Ovary (tissue), 10 donors: ENCODE measurements at places on chromosomes 5 and 9. TPM values are rescaled to one million over a fixed set of nuclear protein-coding genes. Genes with fewer than 3 reads are reported as not detected.
A peak's percentile ranks its signal among the peaks of the same experiment; 100 is the strongest.

Gene RNF183
- total RNA-seq = 0.38 TPM

Gene GPR151
- total RNA-seq = not detected

DNA sequence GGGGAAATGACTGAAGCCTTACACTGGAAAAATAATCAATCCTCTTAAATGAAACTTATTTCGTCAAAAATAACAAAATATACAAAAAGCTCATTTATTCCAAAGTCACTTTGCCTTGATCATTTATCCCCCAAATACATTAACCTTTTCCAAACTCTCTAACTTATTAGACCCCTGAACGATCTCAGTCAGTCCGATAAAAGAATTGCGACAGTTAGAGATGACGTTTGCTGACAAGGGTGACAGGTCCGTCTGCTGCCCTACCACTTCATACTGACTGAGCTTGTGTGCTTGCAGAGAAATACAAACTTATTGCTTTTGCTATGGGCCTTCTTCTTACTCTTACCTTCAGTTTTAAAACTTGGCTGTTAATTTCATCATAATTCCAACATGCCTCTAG lies 169.7 kb downstream of the ZDHHC21 start:
- DNase-seq = no peak
- no peaks in the 10 kb centered on the region for H3K27me3 ChIP-seq
- H3K4me3 ChIP-seq = no peak overlapping the region
- no peak overlapping the region for H3K27ac ChIP-seq
- H3K4me1 ChIP-seq = no peaks in the 10 kb centered on the region
- H3K36me3 ChIP-seq = no peaks in the 10 kb centered on the region

Gene CFAP77
- total RNA-seq = not detected

DNA sequence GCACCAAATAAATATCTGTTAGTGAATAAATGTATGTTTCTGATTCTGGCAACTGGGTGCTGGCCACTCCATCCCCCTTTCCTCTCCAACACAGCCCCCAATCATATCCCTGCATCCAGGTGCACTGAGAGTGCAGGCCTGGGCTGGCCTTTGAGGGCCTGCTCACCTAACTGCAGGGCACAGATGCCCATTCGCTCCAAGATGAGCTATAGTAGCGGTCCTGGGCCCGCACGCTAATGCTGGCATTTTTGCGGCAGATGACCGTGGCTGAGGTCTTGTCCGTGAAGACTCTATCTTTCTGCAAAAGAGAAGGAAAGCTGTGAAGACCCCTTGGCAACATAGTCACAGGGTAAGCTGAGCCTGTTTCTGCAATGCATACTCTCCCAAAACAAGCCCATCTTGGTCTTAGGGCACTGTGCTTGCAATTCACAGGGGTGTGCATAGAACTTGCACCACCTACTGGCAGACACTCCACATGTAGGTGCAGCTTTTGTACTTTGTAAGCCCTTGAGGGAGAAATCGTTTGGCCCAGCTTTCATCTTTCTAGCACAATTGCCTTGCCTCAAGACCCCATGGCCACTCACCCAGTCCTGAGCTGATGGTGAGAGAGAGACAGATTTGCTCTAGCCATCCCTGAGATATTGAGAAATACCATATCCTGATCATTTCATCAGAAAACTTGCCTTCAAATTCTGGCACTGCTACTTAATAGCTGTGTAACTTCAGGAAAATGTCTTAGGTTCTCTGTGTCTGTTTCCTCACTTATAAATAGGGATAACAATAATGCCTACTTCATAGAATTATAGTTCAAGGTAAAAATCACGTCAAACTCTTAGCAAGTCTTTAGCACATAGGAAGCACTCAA lies 13.5 kb downstream of the IL12B start:
- no peak overlapping the region for H3K27ac ChIP-seq
- no peaks in the 10 kb centered on the region for H3K36me3 ChIP-seq
- H3K4me3 ChIP-seq = no peak overlapping the region
- H3K4me1 ChIP-seq = no peaks in the 10 kb centered on the region
- H3K27me3 ChIP-seq = no peaks in the 10 kb centered on the region

- DNase-seq = no peak
- no peak overlapping the region for H3K4me3 ChIP-seq
- peaks cover 15% of the 10 kb centered on the region for H3K4me1 ChIP-seq
- no peak overlapping the region for H3K27ac ChIP-seq
Measured at GRCh38 chr9:91033797-91034196, 232.2 kb downstream of the SYK start.

DNA sequence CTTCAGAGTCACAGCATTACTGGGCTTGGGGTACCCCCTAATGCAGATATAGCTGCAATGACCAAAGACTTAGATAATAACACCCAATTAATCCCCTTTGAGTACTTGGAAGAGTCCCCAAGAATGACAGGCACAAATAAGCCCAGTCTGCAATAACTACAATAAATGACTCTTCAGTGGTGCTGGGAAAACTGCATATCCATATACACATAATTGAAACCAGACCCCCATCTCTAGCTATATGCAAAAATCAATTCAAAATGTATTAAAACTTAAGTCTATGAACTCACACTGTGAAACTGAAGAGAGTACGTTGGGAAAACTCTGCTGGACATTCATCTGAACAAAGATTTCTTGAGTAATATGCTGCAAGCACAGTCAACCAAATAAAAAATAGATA lies 422.5 kb downstream of the CDH18 start:
- no peaks in the 10 kb centered on the region for H3K27me3 ChIP-seq
- H3K4me1 ChIP-seq = no peaks in the 10 kb centered on the region
- H3K4me3 ChIP-seq = no peak overlapping the region
- H3K27ac ChIP-seq = no peak overlapping the region
- H3K36me3 ChIP-seq = no peaks in the 10 kb centered on the region

GRCh38 chr5:59222687-59223511 lies 640.0 kb downstream of the RAB3C start:
- H3K27ac ChIP-seq = no peak overlapping the region
- no peak for DNase-seq
- no peaks in the 10 kb centered on the region for H3K27me3 ChIP-seq
- no peak overlapping the region for H3K4me3 ChIP-seq
- H3K36me3 ChIP-seq = no peaks in the 10 kb centered on the region

GRCh38 chr9:116817762-116818161 lies 130.7 kb downstream of the TRIM32 start:
- no peak overlapping the region for H3K4me3 ChIP-seq
- no peak for DNase-seq

DNA sequence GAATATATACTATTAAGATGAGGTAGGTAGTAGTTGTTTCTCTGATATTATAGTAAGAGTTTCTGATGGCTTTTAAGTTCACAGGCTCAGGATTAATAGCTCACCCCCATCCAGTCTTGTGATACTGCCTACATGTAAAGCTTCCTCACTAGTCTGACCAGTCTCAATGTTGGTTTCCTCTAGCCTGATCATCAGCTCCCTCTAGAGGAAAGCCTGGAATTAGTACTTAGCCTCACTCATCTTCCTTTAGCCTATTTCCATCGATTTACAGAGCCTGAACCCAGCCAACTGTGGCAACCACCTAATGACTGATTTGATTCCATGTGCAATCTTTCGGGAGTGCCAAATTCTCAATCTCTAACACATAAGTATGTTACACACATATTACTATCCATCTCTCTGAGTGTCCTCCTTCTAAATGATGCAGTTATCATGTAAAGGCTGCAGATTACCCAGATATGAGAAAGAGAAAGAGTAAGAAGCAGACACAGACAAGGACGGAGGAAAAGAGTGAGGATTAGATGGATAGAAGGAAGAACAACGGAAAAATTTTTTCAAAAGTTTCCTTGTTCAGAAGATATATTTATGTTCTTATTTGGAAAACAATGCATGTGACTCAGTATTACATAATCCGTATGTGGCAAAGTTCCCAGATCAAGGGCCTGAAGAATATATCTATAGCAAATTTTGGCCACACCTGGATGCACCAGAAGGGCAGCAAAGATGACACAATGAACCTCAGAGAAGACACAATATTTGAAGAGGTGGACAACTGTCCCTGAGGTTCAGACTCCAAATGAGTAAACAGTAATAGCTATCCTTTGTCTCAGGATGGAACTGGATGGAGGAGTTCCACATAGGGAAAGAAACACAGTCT lies 333.7 kb downstream of the ELAVL2 start:
- no peak for DNase-seq
- no peak overlapping the region for H3K4me3 ChIP-seq
- no peaks in the 10 kb centered on the region for H3K27me3 ChIP-seq

DNA sequence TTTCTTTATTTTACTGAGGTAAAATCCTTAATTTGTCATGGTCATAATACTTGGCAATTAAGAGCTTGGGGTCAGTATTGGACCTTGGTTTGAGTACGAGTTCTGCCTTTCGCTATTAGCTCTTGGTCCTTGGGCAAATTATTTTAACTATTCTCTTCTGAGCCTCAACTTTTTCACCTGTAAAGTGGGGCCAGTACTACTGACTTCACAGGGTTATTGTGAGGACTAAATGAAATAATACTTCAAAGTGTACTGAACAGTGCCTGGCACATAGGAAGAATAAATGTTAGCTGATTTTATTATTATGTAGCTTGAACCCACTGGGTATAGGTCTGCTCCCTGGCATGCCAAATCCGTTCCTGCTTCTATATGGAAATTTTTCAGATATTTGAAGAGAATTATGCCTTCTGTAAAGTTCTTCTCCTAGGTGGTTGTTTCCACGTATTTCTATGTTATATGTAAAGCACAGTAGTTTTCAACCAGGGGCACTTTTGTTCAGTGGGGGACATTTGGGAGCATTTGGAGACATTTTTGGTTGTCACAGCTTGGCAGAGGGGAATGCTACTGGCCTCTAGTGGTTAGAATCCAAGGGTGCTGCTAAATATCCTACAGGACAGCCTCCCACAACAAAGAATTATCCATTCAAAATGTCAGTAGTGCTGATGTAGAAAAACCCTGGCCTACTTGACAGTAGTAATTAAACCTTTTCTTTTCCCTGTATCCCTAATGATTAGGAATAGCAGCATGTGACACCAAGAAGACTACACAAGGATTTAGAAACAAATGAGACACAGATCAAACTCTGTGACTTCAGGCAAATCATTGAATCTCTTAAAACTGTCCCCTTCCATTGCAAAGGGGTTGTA lies 4.5 kb downstream of the RCL1 start:
- no peaks in the 10 kb centered on the region for H3K36me3 ChIP-seq
- H3K27me3 ChIP-seq = no peaks in the 10 kb centered on the region
- peak overlapping the region; percentile 24 for H3K27ac ChIP-seq
- H3K4me3 ChIP-seq = no peak overlapping the region
- H3K4me1 ChIP-seq = peaks cover 12% of the 10 kb centered on the region
- no peak for DNase-seq

Gene IL13
- not detected for total RNA-seq

DNA sequence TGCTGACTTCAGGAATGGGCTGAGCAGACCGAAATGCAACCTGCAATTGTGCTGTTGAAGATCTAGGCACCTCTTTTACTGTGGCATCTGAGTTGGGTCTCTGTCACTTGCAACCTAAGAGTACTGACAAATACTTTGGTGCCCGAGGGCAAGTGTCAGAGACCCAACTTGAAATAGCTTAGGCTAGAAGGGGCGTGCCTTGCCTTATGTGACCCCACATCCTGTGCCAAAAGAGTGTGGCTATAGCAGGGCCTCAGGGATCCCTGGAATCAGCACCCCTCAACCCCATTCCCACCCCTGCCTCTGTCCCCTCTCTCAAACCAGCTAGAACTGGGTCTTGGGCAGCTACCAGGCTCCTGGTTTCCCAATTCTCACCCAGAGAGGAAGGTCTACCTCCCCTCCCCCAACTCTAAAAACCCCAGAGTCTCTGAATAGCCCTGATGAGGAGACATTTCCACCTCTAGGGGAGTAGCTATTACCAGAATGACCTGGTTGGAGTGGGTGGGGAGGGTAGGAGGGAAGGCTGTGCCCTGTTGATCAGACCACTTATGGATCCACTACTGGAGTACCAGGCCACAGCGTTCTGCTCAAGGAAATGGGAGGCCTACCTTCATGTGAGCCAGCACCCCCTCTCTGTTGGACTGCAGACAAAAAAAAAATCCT lies 17.5 kb downstream of the RAI14 start:
- no peak for DNase-seq
- H3K36me3 ChIP-seq = no peaks in the 10 kb centered on the region
- no peak overlapping the region for H3K4me3 ChIP-seq
- no peaks in the 10 kb centered on the region for H3K27me3 ChIP-seq
- H3K27ac ChIP-seq = no peak overlapping the region
- H3K4me1 ChIP-seq = no peaks in the 10 kb centered on the region

Gene TRIM7
- total RNA-seq = 1.6 TPM

Gene CHSY3
- 1.00 TPM for total RNA-seq

Gene SPINK4
- not detected for total RNA-seq

DNA sequence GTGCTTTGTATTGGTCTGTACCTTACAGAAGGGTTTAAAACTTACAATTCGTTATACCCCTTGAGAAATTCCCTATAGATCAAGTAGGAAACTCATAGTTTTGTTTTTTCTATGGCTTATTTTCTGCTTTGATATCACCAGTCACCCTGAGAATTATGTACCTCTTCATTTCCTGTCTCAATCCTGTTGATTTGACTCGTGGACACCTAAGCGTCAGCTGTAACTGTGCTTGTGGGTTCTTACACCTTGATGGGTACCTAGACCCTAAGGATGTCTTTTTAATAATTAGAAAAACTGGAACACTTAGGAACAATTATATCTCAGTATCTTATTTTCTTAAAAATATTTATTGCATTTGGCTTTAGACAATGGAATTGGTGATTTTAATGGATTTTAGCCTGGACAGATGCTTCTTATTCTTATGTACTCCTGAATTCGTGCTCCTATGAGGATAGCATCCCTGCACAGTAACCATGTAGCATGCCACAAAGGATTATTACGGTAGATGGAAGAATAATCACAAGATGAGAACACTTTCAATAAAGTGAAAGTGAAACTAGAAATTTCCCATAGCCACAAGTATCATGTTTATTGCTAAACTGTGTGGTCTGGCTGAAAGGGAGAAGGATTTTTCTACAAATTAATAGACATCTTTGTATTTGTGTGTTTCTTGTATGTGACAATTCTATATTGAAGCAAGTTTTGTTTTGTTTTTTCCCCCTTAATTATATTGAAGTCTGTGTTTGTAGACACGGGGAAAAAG lies 1920.3 kb upstream of the WWC1 start:
- H3K4me3 ChIP-seq = peak overlapping the region; percentile 21
- no peaks in the 10 kb centered on the region for H3K27me3 ChIP-seq
- DNase-seq = no peak
- no peak overlapping the region for H3K27ac ChIP-seq
- H3K36me3 ChIP-seq = no peaks in the 10 kb centered on the region
